ENCODE measurements at places on chromosomes 5 and 9.
A peak's percentile ranks its signal among the peaks of the same experiment; 100 is the strongest.

GRCh38 chr9:100670719-100671118 lies 92.8 kb downstream of the CAVIN4 start:
- peak; percentile 15 for DNase-seq

GRCh38 chr5:32030686-32031085 lies 143.4 kb downstream of the GOLPH3 start:
- no peak for DNase-seq

- no peak for DNase-seq
Observed at GRCh38 chr9:110768886-110769285, 100.3 kb downstream of the MUSK start.

DNA sequence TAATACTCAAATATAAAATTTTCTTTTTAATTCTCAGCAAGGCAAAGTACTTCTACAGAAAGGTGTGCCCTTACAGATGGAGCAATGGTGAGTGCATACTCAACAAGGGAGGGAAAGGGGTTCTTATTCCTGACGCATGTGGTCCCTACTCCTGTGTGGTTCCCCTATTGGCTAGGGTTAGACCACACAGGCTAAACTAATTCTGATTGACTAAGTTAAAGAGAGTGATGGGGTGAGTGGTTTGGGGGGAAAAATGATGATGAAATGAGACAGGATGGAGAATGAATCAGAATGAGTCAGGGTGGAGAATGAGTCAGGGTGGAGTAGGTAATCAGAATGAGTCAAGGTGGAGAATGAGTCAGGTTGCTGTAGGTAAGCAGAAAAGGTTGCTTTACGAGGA lies 22.9 kb upstream of the HMGCS1 start:
- DNase-seq, result no peak

GRCh38 chr5:969408-969839 lies 39.2 kb upstream of the NKD2 start:
- no peak for DNase-seq

DNA sequence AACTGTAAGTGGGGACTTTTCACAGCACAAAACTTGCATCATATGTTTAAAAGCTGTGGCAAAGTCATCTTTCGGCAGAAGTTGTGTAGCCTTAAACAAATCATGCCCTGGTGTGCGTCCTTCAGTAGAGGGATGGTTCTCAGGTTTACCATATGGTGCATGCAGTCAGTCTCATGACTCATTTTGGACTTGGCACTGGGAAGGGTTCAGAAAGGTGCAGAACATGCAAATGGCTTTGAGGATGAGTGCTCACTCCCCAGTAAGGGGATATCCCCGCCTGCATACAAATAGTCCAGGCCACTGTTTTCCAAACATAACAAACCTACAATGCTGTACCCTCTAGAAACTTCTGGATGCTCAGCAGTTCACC lies 260.3 kb downstream of the NDUFS4 start:
- DNase-seq, result no peak

DNA sequence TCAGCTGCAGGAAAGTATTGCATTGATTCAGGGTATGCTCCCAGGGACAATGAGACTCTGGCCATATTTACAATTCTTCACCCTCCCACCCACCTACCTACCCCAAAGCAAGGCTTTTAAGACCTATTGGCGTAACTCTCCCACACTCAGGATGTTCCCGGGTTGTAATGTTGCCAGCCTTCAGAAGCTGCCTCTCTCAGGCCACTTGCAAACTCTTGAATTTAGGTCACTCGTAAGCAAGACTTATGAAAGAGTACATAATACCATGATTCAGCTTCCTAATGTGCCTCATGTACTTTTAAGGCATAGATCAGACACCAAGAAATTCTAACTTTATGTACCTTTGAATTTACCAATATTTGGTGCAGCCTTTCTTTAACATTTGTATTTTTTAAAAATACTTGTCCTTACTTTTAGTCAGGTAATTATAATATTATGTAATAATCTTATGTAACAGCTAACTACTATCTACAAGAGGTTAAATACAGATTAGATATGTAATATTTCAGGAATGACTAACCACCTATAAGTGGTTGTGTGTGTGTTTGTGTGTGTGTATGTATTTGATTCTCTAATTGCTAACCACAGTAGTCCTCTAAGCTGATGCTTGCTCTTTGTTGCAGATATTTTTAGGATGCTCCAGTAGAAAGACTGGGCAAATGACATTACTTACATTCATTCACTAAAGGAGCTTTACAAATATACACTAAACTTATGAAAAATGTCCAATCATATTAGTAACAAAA lies 630.5 kb upstream of the MEF2C start:
- no peak for DNase-seq

DNA sequence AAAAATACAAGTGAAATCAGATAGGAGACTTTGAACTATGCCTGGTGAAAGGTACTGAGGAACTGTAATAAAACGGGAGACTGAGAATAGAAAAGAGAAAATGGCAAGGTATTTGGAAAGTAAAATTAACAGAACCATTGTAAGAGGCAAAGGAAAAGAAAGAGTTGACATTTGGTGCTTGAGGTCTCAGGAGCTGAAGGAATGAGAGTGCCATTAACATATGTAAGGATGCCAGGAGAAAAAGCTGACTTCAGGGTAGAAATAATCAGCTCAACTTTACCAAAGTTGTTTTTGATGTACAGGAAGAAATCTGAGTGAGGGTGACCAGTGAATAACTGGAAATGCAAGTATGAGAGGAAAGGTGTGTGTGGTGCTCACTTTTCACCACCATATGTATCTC lies 69.4 kb downstream of the TMEM167A start:
- no peak for DNase-seq

DNA sequence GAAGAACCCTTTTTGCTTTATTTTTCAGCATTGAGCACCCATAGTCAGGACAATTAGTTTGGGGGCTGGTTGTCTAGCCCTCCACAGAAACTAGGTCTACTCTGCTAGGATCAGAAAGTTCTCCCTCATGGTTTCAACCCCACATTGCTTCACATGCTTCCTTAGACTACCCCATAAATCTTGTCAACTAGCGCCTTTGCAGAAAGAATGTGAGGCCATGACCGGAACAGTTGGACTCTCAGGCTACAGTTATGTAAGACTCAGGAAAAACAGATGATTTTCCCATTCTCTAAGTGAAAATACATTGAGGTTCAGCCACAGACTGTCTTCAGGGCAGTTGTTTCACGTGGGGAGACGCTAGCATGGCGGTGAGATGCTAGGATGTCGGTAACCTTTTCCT lies 255.6 kb downstream of the NR3C1 start:
- DNase-seq, result no peak

- DNase-seq, result peak; percentile 40
Observed at GRCh38 chr9:131546336-131547084, 1.2 kb downstream of the PRRT1B start.

- DNase-seq, result no peak
Observed at GRCh38 chr9:128251732-128252100, 24.1 kb downstream of the GOLGA2 start.

DNA sequence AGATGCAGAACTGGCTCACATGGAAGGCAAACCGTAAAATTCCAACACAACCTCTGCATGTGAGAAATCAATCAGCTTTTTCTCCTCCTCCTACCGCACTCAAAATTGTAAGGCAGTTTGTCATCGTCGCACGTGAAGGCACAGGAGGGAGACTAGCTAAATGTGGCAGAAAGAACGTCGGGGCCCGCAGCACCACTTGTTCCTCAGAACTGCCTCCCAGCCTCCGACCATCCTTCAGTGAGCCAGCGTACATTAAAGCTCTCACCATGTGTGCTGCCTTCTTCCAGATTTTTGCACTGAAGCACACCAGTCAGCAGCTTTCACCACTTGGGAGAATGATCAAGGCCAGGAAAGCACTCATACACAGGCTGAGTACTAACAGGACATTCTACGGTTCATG lies 105.9 kb downstream of the RFX3 start:
- DNase-seq, result no peak

- peak; percentile 27 for DNase-seq
Observed at GRCh38 chr5:24621792-24622191, 23.0 kb downstream of the CDH10 start.

All from NCI-H1105 (cell line).